T-helper 17 cell (primary cell): ENCODE measurements at places on chromosomes 5 and 9.

DNA sequence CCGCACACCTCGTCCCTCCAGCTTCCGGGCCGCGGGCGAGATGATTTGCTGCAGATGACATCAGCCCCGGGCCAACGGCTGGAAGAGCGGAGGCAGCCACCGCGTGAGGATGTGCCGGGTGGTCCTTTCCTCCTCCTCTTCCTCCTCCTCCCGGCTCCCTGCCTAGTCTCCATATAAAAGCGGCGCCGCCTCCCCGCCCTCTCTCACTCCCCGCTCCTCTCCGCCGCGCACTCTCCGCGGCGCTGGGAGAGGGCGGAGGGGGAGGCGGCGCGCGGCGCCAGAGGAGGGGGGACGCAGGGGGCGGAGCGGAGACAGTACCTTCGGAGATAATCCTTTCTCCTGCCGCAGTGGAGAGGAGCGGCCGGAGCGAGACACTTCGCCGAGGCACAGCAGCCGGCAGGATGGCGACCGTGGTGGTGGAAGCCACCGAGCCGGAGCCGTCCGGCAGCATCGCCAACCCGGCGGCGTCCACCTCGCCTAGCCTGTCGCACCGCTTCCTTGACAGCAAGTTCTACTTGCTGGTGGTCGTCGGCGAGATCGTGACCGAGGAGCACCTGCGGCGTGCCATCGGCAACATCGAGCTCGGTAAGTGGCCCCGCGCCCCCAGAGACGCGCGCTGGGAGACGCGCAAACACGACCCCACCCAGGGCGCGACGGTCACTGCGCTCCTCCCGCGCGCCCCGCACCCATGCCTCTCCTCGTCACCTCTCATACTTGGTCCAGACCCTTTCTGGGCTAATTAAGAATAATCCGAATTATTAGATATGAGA lies at the start of gene MAP1B:
Gene MAP1B, plus strand, starts transcription at position 345 of the 770 bp plus-strand sequence. Its CDS starts 57 bp downstream, at position 402.
- peak within 1 kb of the TSS; percentile 50 for H3K4me3 ChIP-seq
- no peak for DNase-seq
- peaks cover 2% of the 10 kb centered on the region for H3K4me1 ChIP-seq
- H3K27ac ChIP-seq, result no peak within 1 kb of the TSS

DNA sequence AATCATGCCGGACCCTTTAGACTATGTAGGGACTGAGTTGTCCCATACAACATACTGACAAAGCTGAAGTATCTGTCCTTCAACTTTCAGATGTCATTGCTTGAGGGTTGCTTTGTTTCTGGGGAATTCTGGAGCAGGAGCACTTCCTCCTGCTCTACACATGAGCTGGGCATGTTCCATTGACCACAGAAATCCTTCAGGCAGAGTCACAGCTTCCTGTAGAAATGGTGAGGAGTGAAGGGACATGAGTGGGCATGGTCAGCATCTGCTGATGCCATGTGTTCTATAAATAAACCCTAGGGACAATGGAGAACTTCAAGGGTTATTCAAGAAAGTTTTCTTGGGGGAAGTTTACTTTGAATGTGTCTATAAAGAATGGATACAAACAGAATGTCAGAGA lies 296.6 kb upstream of the FBXL7 start:
- no peak overlapping the region for H3K4me3 ChIP-seq
- no peaks in the 10 kb centered on the region for H3K4me1 ChIP-seq
- H3K27me3 ChIP-seq, result no peaks in the 10 kb centered on the region
- no peaks in the 10 kb centered on the region for H3K36me3 ChIP-seq
- no peak for DNase-seq

GRCh38 chr5:73443829-73444498 lies 4.6 kb downstream of the FOXD1 start:
- H3K27me3 ChIP-seq, result peaks cover 75% of the 10 kb centered on the region
- DNase-seq, result no peak
- peaks cover 2% of the 10 kb centered on the region for H3K36me3 ChIP-seq
- H3K4me3 ChIP-seq, result peak overlapping the region; percentile 53
- peaks cover 13% of the 10 kb centered on the region for H3K4me1 ChIP-seq
- peak overlapping the region; percentile 89 for H3K27ac ChIP-seq

DNA sequence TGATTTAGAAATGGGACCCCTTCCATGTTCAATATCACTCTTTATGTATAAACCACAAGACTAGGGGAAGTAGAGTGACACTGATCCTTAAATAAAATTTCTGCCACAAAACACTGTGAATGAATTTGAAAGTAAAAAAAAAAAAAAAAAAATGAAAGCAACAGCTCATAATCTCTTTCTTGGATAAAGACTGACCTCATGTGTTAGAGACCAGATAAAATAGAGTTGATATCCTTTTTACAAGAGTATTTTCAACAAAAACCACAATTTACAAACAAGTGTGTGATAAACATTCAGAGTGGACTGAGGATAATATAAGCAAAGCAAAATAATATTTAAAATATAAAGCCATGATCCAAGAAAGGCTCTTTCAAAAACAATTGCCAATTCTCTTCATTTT lies 180.2 kb downstream of the FBXL17 start:
- H3K4me3 ChIP-seq, result no peak overlapping the region
- no peak overlapping the region for H3K27ac ChIP-seq
- peaks cover 12% of the 10 kb centered on the region for H3K4me1 ChIP-seq
- no peak for DNase-seq
- no peaks in the 10 kb centered on the region for H3K27me3 ChIP-seq

- H3K27ac ChIP-seq, result no peak overlapping the region
- H3K36me3 ChIP-seq, result peaks cover under 1% of the 10 kb centered on the region
- no peaks in the 10 kb centered on the region for H3K27me3 ChIP-seq
- peaks cover 37% of the 10 kb centered on the region for H3K4me1 ChIP-seq
Observed at GRCh38 chr5:14859980-14860379, 11.6 kb downstream of the ANKH start.
